K562 (cell line): ENCODE measurements at places on chromosomes 5 and 9.

DNA sequence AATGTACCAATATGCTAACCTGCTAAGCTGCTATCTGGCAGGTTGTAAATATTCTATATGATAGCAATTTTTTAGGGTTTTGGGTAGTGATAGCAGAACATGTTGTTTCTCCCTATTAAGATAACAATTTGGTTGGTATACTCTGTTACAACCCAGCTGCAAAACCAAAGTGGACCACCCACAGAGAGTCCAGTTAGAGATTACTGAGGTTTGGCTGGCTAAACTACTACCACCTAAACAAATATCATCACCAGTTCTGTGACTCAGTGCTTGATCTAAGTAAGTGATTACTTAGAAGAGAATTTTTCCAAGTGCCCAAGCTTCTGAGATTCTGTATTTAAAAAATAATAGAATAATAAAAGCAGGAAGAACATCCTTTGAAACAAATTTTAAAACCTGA lies 72.3 kb downstream of the XRCC4 start:
- DNase-seq = no peak

DNA sequence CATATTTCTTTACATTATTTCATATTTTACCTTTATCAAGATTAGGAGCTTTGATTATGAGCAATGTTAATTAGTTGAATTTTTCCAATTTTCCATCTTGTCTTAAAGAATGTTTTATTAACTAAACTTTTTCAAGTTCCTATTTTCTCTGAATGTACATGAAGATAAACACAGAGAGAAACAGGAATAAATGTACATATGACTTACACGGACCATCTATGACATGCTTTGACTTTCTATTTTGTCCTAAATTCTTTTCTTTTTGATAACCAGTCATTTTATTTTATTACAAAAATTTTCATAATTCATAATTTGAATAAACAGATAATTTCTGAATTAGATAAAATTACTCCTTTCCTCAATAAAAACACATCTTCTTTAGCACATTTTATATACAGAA lies 1038.8 kb upstream of the ARRDC3 start:
- no peak for DNase-seq

GRCh38 chr5:108102463-108102862 lies 279.4 kb downstream of the FBXL17 start:
- DNase-seq = no peak

DNA sequence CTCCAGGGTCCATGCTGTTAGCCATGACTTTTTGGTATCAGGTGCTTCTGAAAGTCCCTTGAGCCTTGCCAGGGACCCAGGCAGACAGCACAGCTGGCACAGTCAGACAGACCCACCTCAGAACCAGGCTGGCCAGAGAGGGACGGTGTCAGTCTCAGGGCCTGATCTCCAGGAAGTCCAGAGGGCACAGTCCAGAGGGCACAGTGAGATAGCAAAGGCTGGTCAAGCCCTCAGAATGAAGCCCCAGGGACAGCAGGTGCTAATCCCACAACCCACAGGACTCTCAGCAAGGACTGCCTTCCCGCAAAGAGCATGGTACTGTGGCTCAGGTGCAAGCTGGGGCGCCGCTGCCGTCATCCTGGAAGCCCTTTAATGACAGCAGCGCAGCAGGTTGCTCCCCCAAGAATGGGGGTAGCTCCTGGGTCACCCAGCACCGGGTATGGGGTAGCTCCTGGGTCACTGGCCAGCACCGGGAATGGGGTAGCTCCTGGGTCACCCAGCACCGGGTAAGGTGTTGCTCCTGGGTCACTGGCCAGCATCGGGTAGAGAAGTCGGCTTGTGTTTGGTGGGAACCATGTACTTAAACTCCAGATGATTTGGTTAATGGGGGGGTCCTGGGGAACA lies 105.6 kb upstream of the PHYKPL start:
- no peak for DNase-seq

DNA sequence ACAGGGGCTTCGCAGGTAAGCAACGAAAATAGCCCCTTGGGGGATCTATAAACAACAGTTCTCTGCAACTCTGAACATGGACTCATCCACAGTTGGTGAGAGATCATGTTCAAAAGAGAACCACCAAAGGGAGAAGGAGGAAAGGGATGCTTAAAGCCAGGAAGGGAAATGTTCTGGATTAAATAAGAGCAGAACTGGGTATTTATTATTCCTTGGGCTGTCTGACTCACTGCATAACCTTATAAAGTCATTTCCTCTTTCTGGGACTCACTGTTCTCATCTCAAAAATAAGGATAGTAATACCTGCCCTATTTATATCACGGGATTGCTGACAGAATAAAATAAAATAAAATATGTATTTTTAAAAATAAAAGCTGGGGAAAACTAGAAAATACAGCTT lies 11.2 kb upstream of the MARCHF3 start:
- no peak for DNase-seq

GRCh38 chr5:31982027-31982426 lies 192.1 kb downstream of the GOLPH3 start:
- no peak for DNase-seq

- DNase-seq = no peak
These were observed 248.6 kb upstream of the ANKRD55 start for GRCh38 chr5:56481428-56482357.
